Tongue (tissue), 3 donors: ENCODE measurements at places on chromosomes 16 and 17. TPM values are rescaled to one million over a fixed set of nuclear protein-coding genes. Genes with fewer than 3 reads are reported as not detected.

Gene TBC1D3H
- 2.8 TPM for total RNA-seq

Gene ACBD4
- total RNA-seq = 7.1 TPM

Gene PRM3
- total RNA-seq = not detected

Gene PRDM7
- total RNA-seq = not detected

Gene AGRP
- total RNA-seq = not detected

Gene CACNG3
- not detected for total RNA-seq

- no peak for DNase-seq
Observed at GRCh38 chr16:1049113-1049975, 23.2 kb upstream of the SSTR5 start.

DNA sequence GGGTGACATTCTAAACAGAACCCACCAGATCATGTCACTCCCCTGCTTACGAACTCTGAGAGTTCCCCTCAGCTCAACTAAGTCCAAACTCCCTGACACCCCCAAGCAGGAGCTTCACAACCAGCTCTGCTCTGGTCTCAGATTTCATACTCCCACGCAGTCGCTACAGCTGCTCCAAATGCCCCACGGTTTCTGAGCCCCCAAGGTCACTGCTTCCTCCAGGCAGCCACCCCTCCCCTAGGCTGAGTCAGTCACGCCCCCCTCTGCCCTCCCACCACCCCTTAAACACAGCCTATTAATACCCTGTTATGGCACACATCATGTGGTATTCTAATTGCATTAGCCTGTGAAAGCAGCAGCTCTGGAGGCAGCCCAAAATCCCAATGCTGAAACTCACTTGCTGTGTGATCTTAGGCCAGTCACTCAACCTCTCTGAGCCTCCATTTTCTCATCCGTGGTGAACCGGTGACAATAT lies 51.5 kb downstream of the GSG1L start:
- peak; percentile 95 for DNase-seq

- DNase-seq = no peak
Observed at GRCh38 chr16:9670033-9670432, 512.2 kb downstream of the GRIN2A start.

DNA sequence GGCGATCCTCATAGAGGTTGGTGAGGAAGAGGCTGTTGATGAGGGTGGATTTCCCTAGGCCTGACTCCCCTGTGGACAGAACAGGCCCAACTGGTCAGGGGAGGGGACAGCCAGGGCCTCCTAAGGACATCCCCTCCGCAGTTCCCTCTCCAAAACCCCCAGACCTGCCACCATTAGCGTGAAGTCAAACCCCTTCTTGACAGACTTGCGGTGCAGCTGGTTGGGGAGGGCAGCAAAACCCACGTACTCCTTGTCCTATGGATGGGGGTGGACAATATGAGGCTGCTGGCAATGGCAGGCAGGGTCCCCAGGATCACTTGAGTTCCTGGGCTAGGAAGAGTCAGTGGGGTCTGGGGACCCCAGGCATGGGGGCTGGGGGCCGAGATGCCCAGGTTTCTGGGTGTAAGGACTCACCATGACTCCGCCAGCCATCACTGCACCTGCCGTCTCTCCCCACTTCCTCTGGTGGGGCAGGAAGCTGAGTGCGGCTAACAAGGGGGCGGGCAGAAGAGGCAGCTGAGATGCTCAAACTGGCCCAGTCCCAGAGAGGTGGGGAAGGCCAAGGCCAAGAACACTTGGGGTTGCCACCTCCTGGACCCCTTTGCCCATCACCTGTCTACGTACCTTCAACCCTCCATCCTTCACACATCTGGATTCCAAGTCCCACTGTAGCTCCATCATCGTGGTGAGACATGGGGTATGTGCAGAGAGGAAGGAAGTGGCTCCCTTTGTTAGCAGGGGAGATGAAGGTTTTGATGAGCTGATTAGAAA lies at the start of gene SEPTIN1:
TSS of gene SEPTIN1 (minus strand) at position 451 of the 771 bp plus-strand sequence. CDS start at position 432, 19 bp downstream.
- no peak for DNase-seq

DNA sequence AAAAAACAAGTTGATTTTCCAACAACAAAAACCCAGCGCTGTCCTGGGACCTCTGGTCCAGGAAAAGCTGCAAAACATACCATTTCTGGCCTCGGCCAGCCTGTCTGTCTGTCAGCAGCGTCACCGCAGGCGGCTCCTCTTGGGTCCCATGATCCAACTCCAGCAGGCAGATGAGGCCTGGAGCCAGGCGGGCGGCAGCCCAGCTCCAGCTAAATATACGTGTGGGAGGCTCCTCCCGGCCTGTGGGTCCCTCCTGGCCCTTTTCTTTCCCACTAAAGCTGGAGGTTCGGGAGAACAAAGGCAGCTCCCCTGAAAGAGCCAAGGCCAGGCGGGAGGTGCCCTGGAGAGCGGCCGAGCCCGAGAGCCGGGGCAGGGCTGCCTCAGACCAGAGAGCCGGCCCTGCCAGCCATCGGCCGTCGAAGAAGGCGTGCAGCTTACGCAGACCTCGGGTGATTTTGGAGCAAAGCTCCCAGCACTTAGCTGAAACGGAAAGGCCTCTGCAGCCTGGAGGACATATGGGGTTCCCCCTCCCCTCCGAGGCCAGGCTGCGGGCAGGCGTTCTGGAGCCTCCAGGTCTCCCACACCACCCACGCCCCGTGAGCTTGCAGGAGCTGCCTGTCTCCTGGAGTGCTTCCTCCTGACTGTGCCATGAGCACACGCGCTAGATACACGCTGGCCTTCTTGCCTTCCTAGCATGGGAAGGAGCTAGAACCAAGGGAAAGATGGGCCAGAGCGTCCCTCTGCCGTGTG lies 19.9 kb upstream of the JPH3 start:
- peak; percentile 25 for DNase-seq

- DNase-seq = peak; percentile 42
Observed at GRCh38 chr16:86063760-86064405, 164.9 kb downstream of the IRF8 start.

GRCh38 chr17:36697903-36698530 lies 96.6 kb downstream of the MRM1 start:
- peak; percentile 48 for DNase-seq

DNA sequence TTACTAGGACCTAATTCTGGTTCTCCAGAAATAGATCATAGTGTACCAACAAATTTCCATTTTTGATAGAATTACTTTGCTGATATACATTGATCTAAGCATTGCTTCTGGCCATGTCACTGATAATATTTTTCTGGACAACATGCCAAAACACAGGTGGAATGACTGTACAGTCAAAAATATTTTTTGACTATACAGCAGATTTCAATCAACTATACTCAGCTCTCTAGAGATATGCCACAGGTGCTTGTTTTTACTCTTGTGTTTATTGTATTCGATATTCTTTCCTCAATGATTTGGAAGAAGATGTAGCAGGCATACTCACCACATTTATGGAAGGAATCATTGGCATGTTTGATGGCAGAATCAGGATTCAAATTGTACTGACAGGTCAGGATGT lies 21.6 kb upstream of the TOX3 start:
- DNase-seq = no peak

- DNase-seq = no peak
Observed at GRCh38 chr16:80954985-80955384, 51.7 kb downstream of the CMC2 start.

DNA sequence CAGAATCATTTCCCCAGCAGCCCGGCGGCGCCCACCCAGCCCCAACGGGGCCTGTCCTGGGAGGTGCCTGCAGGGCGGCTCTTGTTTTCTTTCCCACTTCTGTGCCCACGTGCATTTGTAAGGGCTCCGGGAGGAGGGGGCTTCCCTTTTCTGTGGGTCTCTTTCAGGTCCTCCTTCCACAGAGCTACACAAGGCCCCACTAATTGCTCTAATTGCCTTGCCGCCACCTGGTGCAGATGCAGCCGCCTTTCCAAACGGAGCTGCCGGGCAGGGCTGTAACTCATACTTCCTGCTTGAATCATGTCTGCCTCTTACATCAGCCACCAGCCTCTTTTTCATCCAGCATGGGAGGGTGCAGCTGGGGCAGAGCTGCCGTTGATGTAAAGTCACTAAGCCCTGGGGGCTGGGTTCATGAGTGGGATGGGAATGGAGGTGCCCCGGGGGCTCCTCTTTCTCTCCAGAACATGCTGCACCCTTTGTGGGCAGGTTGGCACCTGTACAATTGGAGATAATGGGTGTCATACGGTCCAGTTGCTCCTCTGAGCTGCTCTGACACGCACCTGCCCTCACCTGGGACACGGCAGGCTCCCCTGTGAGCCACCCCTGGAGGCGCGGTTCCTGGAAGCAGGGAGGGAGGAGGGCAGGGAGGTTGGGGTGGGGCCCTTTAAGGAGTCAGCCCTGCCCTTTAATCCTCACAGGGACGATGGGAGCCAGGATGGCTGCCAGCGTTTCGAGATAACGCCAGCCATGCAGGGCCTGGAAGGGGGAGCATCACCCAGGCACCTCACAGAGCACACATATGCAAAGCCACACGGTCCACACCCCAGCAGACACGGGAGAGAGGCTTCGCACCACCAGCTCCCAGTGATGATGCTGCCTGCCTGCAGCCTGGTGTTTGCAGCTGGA lies 41.1 kb upstream of the KLHDC4 start:
- peak; percentile 82 for DNase-seq

DNA sequence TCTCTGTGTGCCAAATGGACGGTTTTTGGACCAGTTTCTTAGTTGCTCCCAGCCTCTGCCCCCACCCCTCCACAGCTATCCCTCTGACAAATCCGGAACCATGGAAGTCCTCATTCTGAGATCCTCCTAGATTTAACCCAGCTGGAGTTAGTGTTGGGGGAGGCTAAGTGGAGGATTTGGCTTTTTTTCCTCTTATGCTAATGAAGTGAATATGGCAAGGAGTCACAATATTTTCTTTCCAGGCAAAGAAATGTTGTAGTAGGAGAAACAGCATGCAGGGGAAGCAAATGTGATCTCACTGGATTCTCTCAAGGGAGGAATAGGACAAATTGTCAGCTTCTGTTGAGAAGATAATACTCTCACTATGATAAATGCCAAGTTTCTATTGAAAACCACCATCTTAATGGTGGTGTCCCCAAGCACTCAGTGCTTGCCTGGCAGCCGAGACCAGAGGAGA lies 159.5 kb downstream of the MSI2 start:
- peak; percentile 78 for DNase-seq
